ENCODE measurements at places on chromosomes 11 and 22.
A peak's percentile ranks its signal among the peaks of the same experiment; 100 is the strongest.

- DNase-seq: peak; percentile 63
Measured at GRCh38 chr11:69166218-69167115, 10.7 kb downstream of the SMIM38 start.

DNA sequence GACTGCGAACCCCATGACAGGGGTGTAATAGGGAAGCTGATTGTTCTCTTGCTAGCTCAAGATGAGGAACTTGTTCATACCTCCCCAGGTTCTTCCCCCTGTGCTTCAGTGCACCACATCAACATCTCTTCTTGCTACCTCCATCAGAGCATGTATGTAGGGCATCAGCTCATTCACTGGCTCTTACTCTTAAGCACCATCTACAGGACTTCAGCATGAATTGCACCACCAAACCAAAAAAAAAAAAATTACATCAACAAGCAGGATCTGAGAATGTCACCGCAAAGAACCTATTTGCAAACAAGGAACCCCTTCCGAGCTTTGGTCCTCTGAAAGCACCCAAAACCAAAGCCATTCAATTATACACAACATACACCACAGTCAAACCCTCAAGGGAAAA lies 2226.5 kb upstream of the RAG2 start:
- DNase-seq: no peak

- no peak for DNase-seq
Measured at GRCh38 chr22:23070418-23071229, at the start of gene GNAZ. GNAZ (plus strand) TSS chr22:23070519; CDS start chr22:23095696, 25,177 bp downstream.

DNA sequence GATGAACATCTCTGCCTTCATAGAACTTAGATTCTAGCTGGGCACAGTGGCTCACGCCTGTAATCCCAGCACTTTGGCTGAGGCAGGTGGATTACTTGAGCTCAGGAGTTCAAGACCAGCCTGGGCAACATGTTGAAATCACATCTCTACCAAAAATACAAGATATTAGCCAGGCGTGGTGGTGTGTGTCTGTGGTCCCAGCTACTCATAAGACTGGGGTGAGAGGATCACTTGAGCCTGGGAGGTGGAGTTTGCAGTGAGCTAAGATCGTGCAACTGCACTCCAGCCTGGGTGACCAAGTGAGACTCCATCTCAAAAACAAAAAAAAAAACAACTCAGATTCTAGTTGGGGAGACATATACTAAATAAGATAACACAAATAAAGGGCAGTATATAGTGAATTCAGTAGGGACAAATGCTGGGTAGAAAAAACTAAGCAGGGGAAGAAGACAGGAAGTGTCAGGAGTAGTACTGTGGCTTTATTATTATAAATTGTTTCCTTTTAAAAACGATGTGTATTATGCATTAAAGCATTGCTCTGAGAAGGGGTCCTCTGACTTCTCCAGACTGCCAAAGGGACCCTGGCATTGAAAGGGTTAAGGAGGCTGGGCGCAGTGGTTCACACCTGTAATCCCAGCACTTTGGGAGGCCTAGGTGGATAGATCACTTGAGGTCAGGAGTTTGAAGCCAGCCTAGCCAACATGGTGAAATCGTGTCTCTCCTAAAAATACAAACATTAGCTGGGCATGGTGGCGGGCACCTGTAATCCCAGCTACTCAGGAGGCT lies 46.7 kb downstream of the PACS1 start:
- no peak for DNase-seq

- DNase-seq: no peak
Measured at GRCh38 chr11:70490208-70490607, 91.9 kb downstream of the CTTN start.

DNA sequence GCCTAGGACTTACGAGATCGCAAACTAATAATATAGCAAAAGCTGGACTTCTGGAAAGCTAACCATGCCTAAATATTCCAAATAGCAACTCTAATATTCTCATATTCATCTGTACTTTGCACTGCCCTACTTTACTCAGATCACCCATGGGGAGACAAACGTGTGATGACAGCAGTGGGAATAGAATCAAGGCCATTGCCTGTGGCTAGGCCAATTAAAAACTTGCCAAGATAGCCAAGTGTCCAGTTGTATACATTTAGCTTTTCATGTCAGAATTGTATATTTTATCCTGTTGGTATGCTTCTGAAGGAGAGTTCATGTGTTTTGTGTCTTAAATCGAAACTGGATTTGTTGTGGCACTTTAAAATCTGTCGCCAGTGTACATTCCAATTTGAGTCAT lies 1.2 kb upstream of the CEP126 start:
- DNase-seq: no peak

DNA sequence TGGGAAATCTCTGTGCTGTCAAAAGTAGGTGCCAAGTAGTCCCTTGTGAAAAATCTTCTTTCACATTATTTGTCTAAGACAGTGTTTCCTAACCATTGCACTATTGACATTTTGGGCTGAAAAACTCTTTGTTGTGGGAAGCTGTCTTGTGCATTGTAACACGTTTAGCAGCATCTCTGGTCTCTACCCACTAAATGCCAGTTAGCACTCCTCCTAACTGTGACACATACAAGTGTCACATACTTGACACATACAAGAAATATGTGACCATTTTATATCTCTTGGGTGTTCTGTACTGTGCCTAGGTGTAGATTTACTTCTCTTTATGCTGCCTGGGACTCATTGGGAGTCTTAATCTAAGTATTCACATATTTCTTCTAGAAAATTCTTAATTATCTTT lies 57.8 kb downstream of the NXPE1 start:
- DNase-seq: no peak

- DNase-seq: peak; percentile 77
Measured at GRCh38 chr22:50620593-50621355, 7.2 kb downstream of the ARSA start.

Measured in stimulated activated CD4-positive, alpha-beta T cell treated with anti-CD3 and anti-CD28 coated beads, Interleukin-1b, Interleukin-23, amount 100 ng/mL, for 48 hours (primary cell).